ENCODE measurements at places on chromosomes 3 and 15.
A peak's percentile ranks its signal among the peaks of the same experiment; 100 is the strongest.

- no peaks in the 10 kb centered on the region for H3K36me3 ChIP-seq
- no peak for DNase-seq
- H3K4me1 ChIP-seq: no peaks in the 10 kb centered on the region
- H3K27me3 ChIP-seq: no peaks in the 10 kb centered on the region
- no peak overlapping the region for H3K27ac ChIP-seq
Observed at GRCh38 chr15:50774450-50774849, 8.9 kb upstream of the SPPL2A start.

GRCh38 chr3:148233403-148233802 lies 464.3 kb upstream of the AGTR1 start:
- H3K4me3 ChIP-seq: no peak overlapping the region
- no peaks in the 10 kb centered on the region for H3K36me3 ChIP-seq
- no peaks in the 10 kb centered on the region for H3K27me3 ChIP-seq
- H3K4me1 ChIP-seq: no peaks in the 10 kb centered on the region

GRCh38 chr15:47993051-47993450 lies 127.7 kb upstream of the SLC24A5 start:
- no peak overlapping the region for H3K4me3 ChIP-seq
- H3K27ac ChIP-seq: no peak overlapping the region
- H3K36me3 ChIP-seq: no peaks in the 10 kb centered on the region
- DNase-seq: no peak
- H3K27me3 ChIP-seq: no peaks in the 10 kb centered on the region

- H3K27me3 ChIP-seq: no peaks in the 10 kb centered on the region
- peak; percentile 37 for DNase-seq
Observed at GRCh38 chr3:45583021-45583851, 11.3 kb upstream of the LIMD1 start.

DNA sequence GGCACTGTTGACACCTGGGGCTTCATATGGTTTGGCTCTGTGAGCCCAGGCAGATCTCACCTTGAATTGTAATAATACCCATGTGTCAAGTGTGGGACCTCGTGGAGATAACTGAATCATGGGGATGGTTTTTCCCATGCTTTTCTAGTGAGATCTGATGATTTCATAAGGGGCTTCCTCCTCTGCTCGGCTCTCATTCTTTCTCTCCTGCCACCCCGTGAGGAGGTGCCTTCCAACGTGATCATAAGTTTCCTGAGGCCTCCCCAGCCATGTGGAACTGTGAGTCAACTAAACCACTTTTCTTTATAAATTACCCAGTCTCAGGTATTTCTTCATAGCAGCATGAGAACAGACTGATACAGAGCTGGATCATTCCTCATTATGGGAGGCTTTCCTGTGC lies 655.9 kb upstream of the ADAMTS9 start:
- H3K27me3 ChIP-seq: no peaks in the 10 kb centered on the region
- no peaks in the 10 kb centered on the region for H3K4me1 ChIP-seq
- no peaks in the 10 kb centered on the region for H3K36me3 ChIP-seq
- H3K27ac ChIP-seq: no peak overlapping the region

DNA sequence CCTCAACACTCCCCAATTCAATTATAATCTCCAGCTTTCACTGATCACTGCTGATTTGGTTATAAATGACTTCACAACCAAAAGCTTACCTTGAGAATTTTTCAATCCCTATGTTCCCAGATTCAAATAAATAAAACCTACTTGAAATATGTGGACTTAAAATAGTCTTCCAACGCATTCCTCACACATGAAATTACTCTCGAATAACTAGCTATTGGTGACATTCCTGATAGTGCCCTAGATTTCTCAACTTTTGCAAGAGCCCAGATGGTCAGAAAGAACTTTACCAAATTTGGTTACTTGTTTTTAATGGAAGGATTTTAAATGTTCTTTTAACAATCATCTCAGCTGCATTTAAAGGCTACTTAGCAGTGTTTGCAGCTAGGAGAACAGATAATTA lies 605.5 kb downstream of the FHIT start:
- H3K36me3 ChIP-seq: no peaks in the 10 kb centered on the region
- DNase-seq: no peak
- no peaks in the 10 kb centered on the region for H3K27me3 ChIP-seq
- no peak overlapping the region for H3K4me3 ChIP-seq
- no peaks in the 10 kb centered on the region for H3K4me1 ChIP-seq
- H3K27ac ChIP-seq: no peak overlapping the region

GRCh38 chr3:149428087-149428486 lies 46.4 kb upstream of the TM4SF4 start:
- no peak for DNase-seq
- no peaks in the 10 kb centered on the region for H3K4me1 ChIP-seq
- no peaks in the 10 kb centered on the region for H3K36me3 ChIP-seq

DNA sequence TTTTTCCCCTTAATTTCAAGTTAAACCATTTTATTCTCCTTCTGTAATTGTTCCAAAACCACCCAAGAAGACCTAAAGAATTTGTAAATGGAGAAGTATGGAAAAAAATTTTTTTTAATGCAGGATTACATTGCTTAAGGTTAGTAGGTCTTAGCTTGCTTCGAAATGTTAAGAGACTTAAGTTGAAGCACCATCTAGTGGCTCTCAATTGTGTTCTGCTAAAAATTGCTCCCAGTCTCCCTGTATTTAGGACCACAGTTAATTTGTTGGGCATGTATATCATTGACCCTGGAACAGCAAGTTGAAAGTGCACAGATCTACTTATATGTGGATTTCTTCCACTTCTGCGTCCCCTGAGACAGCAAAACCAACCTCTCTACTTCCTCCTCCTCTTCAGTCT lies 32.4 kb downstream of the CD200R1L start:
- no peaks in the 10 kb centered on the region for H3K27me3 ChIP-seq
- H3K4me1 ChIP-seq: no peaks in the 10 kb centered on the region
- H3K27ac ChIP-seq: no peak overlapping the region
- H3K36me3 ChIP-seq: no peaks in the 10 kb centered on the region

GRCh38 chr3:115710799-115711198 lies 87.5 kb downstream of the GAP43 start:
- no peaks in the 10 kb centered on the region for H3K4me1 ChIP-seq
- H3K36me3 ChIP-seq: no peaks in the 10 kb centered on the region
- no peak overlapping the region for H3K27ac ChIP-seq
- no peak for DNase-seq
- no peak overlapping the region for H3K4me3 ChIP-seq
- H3K27me3 ChIP-seq: no peaks in the 10 kb centered on the region

DNA sequence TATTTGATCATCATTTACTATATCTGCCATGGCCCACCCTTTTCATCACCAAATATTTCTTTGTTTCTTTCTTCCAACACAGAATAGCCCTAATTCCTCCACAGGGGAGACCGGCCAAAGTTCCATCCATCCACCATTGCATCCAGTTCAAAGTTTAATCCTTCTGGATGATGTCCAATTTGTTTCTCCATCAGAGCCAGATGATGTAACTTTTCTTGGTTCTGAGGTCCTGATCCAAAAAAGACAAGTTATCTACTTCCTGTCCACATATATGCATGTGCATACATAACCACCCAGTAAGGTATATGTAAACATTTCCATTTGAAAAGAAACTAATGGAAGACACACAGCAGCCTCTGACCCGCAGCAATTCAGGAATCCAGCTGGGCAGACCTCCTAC lies 237.3 kb downstream of the SHOX2 start:
- DNase-seq: no peak
- no peak overlapping the region for H3K4me3 ChIP-seq
- H3K27me3 ChIP-seq: no peaks in the 10 kb centered on the region
- H3K36me3 ChIP-seq: no peaks in the 10 kb centered on the region
